ENCODE measurements at places on chromosomes 5 and 9. TPM values are rescaled to one million over a fixed set of nuclear protein-coding genes. Genes with fewer than 3 reads are reported as not detected.

Gene PCDHA2
- total RNA-seq = not detected

Gene MLANA
- not detected for total RNA-seq

Gene ZFP2
- 0.80 TPM for total RNA-seq

Gene PTGDS
- 3,579 TPM for total RNA-seq

Gene LCN2
- not detected for total RNA-seq

Gene GPR151
- not detected for total RNA-seq

Gene UBE2D2
- total RNA-seq = 110 TPM

Gene LRRC19
- not detected for total RNA-seq

Gene TMC1
- 0.25 TPM for total RNA-seq

Gene MSMP
- not detected for total RNA-seq

Gene FOXD4L6
- total RNA-seq = not detected

Gene PCDHGA3
- total RNA-seq = 12.2 TPM

Gene PCDHGA5
- 4.9 TPM for total RNA-seq

Gene CNTNAP3
- total RNA-seq = 9.9 TPM

Gene MZB1
- total RNA-seq = 0.58 TPM

Gene RASGRF2
- total RNA-seq = 4.8 TPM

Gene ARID3C
- not detected for total RNA-seq

Gene WNT8A
- not detected for total RNA-seq

Gene LECT2
- total RNA-seq = not detected

Gene SPATA31C2
- total RNA-seq = not detected

Gene SMIM33
- not detected for total RNA-seq

Gene TXNDC8
- total RNA-seq = not detected

Gene AQP7
- 150 TPM for total RNA-seq

Gene PCDHGA2
- total RNA-seq = 7.8 TPM

Gene NOXA1
- 2.0 TPM for total RNA-seq

All from left ventricle myocardium inferior (tissue), 1 donor.